ENCODE measurements at places on chromosomes 3 and 15.

DNA sequence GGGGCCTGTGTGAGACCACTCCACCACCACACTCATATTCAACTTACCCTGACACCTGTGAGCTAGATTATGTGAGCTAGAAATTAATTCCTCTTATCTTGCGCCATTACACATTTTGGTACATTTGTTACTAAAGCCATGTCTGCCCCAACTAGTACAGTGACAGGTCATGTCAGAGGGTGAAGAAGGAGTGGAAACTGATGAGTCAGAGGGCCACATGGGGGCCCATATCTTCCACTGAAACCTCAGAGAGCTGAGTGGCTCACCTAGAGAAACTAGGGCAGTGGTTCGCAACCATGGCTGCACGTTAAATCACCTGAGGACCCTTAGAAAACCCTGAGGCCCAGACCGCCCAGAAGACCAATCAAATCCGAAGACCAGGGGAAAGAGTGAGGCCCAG lies 15.7 kb upstream of the MEF2A start:
- DNase-seq, result no peak

DNA sequence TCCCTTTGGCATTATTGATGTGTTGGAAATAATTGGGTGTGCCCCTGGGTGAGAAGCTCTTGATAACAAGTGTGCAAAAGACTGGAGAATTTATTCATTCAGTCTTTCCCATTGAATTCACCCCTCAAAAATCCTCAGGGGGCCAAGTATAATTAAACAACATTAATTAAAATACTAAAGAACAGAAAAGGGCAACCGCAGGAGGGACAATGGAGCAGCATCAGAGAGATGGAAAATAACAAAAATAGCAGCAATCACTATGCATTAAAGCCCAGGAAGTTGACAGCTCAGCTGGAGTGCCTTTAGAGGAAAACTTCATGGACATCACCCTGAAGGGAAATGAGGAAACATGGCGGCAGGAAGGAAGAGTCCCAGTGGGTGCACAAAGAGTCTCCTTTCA lies 227.6 kb downstream of the MINAR1 start:
- no peak for DNase-seq

- no peak for DNase-seq
Observed at GRCh38 chr3:64915778-64916177, 228.0 kb upstream of the ADAMTS9 start.

GRCh38 chr3:10557781-10558373 lies 52.5 kb upstream of the ATP2B2 start:
- no peak for DNase-seq

GRCh38 chr3:13012221-13012691 lies 61.0 kb downstream of the IQSEC1 start:
- peak; percentile 70 for DNase-seq

DNA sequence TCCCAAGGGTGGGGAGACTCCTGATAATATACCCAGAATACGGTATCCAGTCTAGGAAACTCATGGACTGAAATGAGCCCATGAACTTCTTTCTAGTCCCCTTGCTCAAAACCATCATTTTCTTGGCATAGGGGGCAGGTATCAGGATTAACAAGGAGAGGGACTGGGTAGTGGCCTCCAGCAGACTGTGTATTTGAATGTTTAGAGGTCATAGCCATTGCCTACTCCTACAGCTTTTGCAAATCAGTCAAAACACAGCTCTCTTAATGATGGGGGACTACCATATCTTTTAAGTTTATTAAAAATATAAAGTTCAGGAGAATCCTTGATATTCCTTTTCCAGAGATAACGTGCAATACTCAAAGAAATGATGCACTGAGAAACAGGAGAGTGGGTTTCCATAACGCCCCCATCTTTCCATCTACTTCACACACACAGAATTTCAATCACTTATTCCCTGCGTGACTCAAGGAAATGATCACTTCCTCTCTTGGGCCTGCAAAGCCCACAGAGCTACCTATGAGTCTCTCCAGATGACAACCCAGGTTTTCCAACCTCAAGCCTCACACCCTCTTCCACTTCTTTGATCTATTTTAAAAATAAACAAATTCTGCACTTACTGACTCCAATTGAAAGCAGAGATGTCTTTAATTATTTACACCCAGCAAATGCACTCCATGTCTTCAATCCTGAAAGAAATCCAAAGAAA lies 584.0 kb upstream of the LMCD1 start:
- DNase-seq, result no peak

GRCh38 chr3:12877040-12877439 lies 35.7 kb upstream of the RPL32 start:
- DNase-seq, result no peak

Measured in activated T-cell treated with anti-CD3 and anti-CD28 coated beads, Interleukin-2, amount 50 U/mL, for 24 hours (primary cell).